Stimulated activated naive CD4-positive, alpha-beta T cell (primary cell): ENCODE measurements at places on chromosomes 2 and 18.

DNA sequence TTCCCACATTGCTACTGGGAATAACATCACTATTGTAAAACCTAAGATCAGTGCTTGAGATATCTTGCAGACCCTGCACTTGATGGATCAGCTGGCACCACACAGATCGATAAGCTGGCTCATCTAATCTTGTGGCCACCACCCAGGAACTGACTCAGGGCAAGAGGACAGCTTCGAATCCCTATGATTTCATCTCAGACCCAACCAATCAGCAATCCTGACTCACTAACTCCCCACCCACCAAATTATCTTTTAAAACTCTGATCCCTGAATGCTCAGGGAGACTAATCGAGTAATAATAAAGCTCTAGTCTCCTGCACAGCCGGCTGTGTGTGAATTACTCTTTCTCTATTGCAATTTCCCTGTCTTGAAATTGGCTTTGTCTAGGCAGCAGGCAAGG is 11.3 kb upstream of the TEX44 start:
- no peak for DNase-seq

DNA sequence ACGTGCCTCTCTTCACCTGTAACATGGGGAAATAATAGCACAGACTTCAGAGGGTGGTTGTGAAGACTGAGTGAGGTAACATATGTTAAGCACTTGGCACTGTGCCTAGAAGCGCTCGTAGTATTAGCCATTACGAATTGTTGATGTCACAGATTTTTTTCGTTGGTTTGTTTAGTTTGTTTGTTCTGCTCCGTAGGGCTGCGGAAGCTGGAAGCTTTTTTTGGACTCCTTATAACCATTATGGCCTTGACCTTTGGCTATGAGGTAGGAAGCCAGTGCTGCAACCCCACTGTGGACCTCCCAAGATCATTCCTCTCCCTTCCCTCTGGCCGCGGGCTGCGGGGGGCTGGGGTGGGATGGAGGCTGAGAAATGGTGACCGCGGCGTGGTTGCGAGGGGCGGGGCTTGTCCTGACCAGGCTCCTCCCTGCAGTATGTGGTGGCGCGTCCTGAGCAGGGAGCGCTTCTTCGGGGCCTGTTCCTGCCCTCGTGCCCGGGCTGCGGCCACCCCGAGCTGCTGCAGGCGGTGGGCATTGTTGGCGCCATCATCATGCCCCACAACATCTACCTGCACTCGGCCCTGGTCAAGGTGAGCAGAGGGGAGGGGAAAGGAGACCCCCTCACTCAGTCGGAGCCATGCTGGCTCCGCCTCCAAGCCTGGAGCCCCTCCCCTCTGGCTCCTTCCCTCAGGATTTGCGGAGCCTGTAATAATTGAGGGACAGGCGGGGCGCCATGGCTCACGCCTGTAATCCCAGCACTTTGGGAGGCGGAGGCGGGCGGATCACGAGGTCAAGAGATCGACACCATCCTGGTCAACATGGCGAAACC is 5.5 kb downstream of the SLC11A1 start:
- no peak for DNase-seq

GRCh38 chr2:72173640-72174321 is 26.1 kb upstream of the CYP26B1 start:
- no peak for DNase-seq

GRCh38 chr2:236616031-236616430 is 46.4 kb downstream of the ACKR3 start:
- DNase-seq: no peak

- no peak for DNase-seq
Observed at GRCh38 chr2:238528953-238529781, 102.4 kb downstream of the ASB1 start.

GRCh38 chr18:48991319-48991660 is 40.5 kb upstream of the SMAD7 start:
- DNase-seq: no peak

- peak; percentile 8 for DNase-seq
Observed at GRCh38 chr2:234032279-234032856, 18.1 kb upstream of the SPP2 start.

- no peak for DNase-seq
Observed at GRCh38 chr2:55451699-55452098, 32.0 kb upstream of the CCDC88A start.

DNA sequence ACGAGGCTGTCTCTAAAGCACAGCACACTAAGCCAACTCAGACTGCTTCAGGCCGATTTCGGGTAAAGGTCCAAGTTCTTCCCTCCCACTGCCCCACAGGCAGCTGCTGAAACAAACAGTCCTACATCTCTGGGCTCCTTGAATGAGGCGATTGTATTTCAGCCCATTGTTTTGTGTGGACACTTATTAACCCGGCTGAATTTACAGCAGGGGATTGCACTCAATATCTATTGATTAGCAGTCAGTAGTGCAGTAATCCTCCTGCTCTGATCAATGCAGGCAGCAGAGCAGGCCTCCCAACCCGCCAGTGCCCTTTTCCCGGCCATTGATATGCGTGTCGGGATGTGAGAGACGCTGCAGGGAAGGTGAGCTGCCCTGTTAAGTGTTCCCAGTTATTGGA is 330.1 kb downstream of the CMPK2 start:
- no peak for DNase-seq

DNA sequence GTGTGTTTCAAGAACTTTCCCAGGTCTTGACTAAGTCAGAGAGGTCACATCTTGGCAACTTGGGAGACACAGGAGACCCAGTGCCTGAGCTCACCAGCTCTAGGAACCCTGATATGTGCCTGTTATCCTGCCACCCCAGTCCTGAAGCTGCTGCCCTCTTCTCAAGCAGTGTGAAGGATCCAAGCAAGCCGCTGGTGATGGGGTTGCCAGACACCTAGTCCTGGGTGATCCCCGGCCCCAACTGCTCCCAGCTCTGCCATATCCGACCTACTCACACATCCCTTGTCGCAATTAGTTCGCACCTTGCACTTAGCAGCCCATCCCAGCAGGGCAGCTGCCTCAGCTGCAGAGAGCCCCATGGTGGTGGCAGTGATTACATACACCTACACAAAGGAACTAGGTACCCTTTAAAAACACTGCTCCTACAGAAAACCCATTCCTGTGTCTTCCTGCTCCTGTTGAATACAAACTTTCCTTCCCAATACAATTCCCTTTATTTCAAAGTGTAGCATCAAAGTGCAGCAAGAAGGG is 247.2 kb upstream of the RAB12 start:
- no peak for DNase-seq

- DNase-seq: no peak
Observed at GRCh38 chr2:210268281-210268680, 43.0 kb upstream of the ACADL start.

- no peak for DNase-seq
Observed at GRCh38 chr18:75384144-75384543, 43.4 kb downstream of the SMIM21 start.

DNA sequence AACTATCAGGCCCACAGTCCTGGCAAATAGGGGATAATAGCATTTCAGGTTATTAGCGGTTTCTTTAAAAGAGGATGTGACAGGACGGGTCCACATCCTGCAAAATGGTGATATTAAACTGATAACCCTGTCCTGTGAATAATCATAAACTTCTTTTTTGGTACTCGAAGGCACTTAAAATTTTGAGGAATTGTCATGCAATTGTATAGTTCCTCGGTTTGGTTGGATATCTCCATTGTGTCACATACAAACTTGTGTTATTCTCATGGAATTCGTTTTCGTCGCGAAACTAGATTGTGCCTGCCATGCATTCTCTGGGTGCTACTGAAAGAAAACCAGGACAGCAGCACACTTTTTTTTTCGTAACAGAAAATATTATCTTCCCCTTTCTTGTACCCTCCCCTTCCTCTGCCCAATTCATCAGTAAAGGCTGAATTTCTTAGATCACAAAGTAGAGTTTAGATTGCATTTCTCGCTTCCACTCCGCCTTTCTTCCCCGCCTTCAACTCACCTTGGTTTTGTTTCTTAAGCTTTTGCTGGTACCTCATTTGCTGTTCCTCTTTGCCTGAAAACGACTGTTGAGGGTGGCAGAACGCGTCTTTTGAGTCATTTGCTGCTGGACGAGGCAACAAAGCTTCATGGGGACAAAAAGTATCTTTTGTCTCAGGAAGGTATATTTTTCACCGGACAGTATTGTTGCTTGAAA is 1.3 kb downstream of the CERS6 start:
- peak; percentile 25 for DNase-seq

DNA sequence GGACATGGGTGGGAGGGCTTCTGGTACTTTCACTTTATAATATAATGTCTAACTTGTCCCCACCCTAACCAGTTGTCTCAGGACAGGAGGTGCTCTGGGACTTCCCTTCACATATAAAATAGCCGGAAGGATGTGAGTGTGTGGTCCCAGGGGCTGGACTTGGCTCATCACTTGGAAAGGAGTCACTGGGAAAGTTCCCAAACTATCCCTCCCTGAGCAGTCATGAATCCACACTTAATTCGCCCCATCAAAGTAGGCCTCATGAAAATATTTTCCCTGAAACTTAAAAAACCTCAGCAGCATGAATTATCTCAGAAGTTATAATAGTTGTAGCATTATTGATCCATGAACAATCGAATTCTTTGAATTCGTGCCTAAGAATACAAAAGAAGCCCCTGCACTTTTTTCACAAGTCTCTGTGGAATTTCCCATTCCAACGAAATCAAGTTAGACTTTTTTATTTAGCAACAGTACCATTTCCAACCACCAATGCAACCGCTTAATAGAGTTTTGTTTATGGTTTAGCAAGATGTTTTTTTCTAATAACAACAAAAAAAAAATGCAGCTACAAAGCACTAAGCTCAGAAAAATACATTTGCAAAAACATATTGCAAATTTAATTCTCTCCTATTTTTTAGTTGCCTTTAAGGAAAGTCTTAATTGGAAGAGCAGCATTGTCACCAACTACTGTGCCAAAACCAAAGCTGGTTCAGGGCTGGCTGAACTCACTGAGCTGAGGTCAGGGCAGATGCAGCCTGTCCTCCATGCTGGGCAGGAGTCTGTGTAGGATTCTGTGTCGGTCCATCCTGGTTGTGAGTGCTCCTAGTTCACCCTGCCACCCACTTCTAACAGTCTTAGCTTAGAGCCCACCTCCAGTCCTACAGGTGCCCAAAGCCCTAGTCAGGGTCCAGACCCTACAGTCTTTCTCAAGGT is 68.8 kb upstream of the SPTBN1 start:
- no peak for DNase-seq

DNA sequence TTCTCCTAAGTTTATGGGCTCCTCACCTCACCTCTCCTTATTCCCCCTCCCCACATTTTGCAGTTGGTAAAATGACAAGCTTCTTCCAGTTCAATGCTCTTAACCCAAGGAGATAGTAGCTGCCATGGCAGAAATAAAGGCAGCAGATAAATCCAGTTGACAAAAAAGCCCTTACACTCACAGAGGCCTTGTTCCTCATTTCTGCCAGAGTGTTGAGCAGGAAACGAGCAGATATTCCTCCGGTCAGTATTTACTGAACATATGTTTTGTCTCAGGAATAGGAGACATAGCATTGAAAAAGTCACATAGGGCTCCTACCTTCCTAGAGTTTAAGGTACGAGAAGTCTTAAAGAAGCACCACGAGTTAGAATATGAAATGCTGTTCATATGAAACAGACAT is 493.7 kb upstream of the TNP1 start:
- no peak for DNase-seq

DNA sequence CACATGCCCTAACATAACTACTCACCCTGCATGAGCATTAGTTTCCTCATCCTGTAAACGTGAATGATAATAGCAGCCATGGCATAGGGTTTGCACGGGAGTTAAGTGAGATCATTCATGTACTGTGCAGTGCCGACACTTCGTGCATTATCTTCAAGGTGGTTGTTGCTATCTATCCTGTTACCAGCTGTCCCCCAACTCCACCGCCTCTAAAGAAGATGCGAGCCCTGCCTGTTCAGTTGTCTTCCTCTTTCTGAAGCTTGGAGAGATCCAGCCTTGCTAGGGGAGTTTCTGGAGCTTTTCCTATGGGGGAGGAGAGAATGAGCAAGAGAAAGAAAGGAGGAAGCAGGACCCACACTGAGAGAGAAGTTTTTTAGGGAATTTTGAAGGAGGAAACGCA is 34.4 kb downstream of the YPEL5 start:
- no peak for DNase-seq

DNA sequence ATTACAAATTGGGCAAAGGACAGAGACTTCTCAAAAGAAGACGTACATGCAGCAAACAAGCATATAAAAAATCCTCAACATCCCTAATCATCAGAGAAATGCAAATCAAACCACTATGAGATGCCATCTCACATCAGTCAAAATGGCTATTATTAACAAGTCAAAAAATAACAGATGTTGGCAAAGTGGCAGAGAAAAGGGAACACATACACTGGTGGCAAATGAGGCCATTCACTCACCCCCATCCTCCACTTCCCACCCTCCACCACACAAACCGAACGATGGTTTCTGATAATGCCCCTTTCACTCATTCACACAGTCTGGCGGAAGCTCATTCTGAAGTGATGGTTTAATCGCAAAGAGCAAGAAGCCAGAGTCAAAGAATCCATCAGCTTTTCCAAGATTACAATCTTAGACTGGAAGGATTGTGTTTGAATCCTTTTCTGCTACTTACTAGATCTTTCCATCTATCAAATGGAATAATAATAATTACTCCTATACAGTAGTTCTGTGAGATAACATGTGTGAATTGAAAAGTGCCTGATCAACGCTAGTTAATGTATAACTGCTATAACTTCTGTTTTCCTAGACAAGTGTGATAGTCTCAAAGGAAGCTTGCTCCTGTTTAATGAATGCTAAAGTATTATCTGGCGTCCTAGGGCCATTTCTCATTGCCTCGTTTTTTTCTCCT is 16.9 kb upstream of the CD28 start:
- no peak for DNase-seq

DNA sequence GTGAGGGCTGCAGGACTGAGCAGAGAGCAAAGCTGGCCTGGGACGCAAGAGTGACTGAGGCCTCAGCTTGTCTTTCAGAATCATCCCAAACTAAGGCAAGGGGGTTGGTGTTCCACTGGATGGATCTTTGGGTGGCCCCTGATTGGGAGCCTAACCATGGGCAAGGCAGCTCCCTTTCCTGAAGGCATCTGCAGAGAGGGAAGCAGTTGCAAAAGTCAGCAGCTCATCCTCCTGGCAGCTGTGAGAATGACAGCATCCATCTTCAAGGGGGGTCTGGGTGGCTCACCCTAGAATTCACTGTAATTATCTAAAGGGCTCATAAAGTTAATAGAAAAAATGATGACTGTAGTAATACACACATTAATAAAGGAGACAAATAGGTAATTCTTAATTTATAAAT is 46.5 kb upstream of the RAB31 start:
- DNase-seq: no peak

DNA sequence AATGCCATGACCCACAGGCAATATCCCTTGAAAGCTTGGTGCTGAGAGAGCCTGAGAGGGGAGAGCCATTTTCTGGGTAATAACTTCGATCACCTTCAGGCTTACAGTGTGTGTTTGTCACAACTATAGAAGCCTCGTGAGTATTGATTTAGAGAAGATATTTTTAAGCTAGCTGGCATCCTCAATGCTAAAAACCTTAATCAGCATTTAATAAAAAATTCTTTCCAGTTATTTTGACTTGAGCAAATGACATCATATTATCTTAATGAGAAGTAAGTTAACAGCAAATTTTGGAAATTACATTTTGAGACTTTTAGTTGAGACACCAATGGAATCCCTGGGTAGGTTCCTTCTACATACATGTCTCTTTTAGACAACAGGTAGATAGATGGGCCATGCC is 283.7 kb downstream of the NYAP2 start:
- DNase-seq: no peak
